ENCODE measurements at places on chromosomes 4 and X. TPM values are rescaled to one million over a fixed set of nuclear protein-coding genes. Genes with fewer than 3 reads are reported as not detected.

Gene RGN
- not detected for total RNA-seq

GRCh38 chr4:168572002-168572401 is 75.2 kb downstream of the PALLD start:
- no peak for DNase-seq

Gene SUPT20HL1
- total RNA-seq, result not detected

GRCh38 chr4:78612398-78613178 is 61.0 kb downstream of the ANXA3 start:
- DNase-seq, result no peak

DNA sequence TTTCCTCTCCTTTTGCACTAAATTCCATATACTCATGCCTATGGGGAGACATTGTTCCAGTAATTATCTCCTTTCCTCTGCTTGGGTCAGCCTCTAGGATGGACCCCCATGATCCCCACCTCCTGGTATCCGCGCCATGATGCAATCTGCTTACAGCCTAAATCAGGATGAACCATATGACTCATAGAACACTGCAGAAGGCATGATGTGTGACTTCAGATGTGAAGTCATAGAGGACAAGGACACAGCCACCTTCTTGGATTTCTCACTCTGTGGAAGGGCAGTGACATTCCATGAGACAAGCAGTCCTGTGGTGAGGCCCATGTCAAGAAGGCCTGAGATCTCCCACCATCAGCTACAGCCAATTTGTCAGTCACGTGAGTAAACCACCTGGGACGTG is 9.0 kb upstream of the TMEM144 start:
- no peak for DNase-seq

DNA sequence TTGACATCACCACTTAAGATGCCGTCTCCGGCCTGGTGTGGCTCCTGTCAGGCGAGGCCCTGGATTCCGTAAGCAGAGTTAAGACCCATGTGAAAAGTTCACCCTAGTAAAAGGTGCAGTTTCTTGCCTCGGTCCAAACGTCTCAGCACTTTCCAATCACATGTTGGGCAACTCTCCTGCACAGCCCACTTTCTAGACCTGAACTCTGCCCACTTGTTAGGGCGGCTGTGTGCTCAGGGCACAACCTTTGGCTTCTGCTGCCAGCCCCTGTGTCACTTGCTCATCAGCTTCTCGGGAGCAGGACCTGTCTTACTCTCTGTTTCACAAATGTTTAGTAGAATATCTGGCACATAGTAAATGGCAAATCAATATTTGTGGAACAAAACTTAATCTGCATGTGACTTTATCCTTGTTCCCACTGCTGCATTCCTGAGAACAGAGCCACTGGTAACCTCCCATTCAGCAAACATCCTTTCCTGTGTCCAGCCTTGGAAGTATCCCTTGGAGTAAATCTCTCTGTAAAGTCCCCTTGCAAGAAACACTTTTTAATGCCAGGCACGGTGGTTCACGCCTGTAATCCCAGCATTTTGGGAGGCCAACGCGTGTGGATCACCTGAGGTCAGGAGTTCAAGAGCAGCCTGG is 38.7 kb upstream of the SH3RF1 start:
- no peak for DNase-seq

DNA sequence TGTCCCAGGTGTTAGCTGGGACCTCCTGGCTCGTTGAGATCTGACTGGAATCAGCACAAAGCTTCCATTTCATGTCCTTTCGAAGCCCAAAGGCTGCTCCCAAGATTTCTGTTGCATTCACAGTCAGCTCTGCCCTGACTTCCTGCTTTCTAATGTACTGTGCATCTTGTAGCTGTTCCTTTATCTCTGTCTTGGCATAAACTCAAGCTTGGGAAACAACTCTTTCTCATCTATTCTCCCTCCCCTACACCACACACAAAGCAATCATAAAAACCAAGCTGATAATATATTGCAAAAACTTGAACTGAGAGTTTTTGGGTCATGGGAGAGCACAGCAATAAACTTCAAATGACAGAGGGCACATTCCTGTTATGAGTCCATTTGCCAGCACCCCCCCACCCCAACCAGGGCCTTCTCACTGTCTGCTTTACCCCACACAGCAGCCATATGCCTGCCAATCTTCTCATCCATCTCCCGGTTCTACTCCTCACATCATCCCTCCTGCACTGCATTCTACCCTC is 76.3 kb downstream of the SYNPO2 start:
- no peak for DNase-seq

Gene ZNF732
- total RNA-seq, result not detected

Gene GPR34
- total RNA-seq, result not detected

- no peak for DNase-seq
Measured at GRCh38 chr4:23993373-23993772, 103.5 kb upstream of the PPARGC1A start.
